ENCODE measurements at places on chromosomes 5 and 9.
A peak's percentile ranks its signal among the peaks of the same experiment; 100 is the strongest.

- DNase-seq, result peak; percentile 70
Measured at GRCh38 chr5:76958991-76959767, 6.3 kb downstream of the CRHBP start.

DNA sequence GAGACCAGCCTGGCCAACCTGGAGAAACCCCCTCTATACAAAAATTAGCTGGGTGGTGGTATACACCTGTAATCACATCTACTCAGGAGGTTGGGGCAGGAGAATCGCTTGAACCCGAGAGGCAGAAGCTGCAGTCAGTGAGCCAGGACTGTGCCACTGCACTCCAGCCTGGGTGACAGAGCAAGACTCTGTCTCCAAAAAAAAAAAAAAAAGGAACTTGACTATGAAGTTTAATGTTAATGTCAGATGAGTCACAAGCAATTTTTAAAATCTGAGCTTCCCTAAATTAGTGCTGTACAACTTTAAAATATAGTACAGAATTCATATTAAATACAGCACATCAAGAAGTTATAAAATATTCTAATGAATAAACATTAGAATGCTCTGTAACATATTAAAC, 1.5 kb downstream of the MEIKIN start:
- no peak for DNase-seq

DNA sequence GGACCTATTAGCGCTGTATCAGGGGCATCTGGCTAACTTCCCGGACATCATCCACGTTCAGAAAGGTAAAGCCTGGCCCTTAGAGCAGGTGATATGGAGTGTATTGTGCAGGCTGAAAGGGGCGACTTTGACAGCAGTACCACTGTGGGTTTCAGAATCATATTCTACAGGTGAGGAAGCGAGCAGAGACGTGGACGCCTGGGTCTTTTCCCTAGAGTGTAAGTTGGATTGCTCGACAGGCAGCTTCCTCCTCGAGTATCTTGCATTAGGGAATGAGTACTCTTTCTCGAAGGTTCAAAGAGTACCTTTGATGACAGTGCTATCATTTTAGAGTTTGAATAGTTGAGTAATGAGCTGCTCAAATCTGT, 1.9 kb downstream of the SNX18 start:
- DNase-seq, result no peak

- DNase-seq, result peak; percentile 56
Measured at GRCh38 chr5:171342362-171343111, 33.5 kb downstream of the TLX3 start.

DNA sequence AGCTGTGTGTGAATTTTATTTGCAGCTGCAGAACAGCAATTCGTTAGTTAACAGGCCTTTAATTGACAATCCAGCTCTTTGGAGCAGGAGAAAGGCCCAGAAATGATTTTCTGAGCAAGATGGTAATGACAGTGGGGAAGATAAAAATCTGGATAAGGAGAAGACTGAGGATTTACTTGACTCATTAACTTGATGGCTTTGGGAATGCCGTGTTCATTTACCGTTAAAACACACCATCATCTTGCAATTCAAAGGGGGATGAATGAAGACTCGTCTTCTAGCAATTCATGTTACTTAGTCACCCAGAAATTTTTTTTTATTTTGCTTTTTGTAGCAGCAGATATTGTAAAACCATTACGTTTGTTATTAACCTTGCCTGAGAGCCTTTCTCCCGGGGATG, 52.0 kb downstream of the PTTG1 start:
- no peak for DNase-seq

GRCh38 chr5:133343196-133343595, 269.1 kb downstream of the FSTL4 start:
- no peak for DNase-seq

GRCh38 chr5:127519527-127519926, 2.1 kb downstream of the PRRC1 start:
- no peak for DNase-seq

DNA sequence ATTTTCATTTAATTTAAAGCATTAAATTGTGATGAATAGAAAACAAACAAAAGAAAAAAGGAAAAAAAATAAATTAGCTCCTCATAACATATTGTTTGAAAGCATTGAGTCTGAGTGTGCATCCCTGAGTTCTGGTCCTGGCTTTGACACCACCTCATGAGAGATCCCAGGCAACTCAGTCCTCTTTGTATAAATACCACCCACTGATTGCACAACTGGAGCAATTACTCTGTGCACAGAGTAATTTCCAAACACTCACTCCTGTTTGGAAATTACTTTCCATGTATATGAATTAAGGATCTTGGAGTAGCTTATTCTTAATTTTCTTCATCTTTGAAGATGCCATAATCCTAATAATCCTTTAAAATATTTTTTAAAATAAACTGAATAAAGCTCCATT, 59.4 kb upstream of the C5orf46 start:
- no peak for DNase-seq

DNA sequence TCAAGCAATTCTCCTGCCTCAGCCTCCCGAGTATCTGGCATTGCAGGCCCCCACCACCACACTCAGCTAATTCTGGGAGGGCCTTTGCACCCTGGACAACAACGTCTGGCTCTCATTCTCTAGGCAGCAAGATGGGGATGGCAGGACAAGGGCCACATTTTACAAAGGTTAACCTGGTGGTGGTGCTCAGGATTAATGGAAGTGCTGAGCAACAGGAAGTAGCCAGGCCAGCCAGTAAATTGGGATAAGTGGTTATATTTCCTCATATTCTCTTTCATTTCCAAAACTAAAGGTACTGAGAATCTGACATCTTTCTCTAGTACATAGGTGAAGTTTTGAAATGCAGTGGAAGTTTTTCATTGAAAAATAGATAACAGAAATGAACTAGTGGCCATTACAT, 24.7 kb upstream of the ASPN start:
- DNase-seq, result no peak

GRCh38 chr9:33265211-33265865, 489 bp downstream of the CHMP5 start:
- no peak for DNase-seq

DNA sequence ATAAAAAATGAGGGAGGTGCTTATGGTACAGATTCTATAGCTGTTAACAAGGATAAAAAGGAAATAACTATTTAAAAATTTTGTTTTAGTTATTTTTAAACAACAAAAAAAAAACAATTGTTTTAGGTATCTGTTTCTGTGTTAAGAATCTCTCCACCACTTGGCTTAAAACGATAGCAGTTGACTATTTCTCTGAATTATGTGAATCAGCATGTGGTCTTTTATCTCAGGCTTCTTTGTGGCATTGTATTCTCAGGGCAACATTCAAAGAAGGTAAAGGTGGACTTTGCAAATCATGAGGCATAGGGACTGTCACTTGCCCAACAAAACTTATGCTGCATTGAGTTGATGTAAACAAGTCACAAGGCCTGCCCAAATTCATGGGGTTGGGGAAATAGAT, 55.2 kb downstream of the ERBIN start:
- DNase-seq, result no peak

GRCh38 chr5:58235299-58235698, 224.6 kb downstream of the PLK2 start:
- peak; percentile 52 for DNase-seq

- peak; percentile 16 for DNase-seq
Measured at GRCh38 chr9:89719202-89719601, 114.4 kb downstream of the GADD45G start.

DNA sequence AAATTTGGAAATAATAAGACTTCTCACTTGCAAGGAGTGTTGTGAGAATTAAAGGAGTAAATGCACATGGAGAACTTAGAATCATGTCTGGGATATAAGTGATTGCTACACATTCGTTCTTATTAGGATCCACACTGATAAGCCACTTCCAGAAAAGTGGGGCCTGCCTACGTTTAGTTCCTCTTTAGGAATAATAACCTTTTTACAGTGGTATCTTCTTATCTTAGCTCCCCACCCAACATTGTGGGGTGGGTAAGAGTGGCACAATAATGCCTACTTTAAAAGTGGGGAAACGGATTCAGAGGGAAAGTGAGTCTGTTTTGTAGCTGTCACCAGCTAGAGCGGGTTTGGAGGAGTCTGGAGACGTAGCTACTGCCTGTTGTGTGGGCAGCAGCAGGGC, 16.0 kb downstream of the DOCK2 start:
- DNase-seq, result no peak

DNA sequence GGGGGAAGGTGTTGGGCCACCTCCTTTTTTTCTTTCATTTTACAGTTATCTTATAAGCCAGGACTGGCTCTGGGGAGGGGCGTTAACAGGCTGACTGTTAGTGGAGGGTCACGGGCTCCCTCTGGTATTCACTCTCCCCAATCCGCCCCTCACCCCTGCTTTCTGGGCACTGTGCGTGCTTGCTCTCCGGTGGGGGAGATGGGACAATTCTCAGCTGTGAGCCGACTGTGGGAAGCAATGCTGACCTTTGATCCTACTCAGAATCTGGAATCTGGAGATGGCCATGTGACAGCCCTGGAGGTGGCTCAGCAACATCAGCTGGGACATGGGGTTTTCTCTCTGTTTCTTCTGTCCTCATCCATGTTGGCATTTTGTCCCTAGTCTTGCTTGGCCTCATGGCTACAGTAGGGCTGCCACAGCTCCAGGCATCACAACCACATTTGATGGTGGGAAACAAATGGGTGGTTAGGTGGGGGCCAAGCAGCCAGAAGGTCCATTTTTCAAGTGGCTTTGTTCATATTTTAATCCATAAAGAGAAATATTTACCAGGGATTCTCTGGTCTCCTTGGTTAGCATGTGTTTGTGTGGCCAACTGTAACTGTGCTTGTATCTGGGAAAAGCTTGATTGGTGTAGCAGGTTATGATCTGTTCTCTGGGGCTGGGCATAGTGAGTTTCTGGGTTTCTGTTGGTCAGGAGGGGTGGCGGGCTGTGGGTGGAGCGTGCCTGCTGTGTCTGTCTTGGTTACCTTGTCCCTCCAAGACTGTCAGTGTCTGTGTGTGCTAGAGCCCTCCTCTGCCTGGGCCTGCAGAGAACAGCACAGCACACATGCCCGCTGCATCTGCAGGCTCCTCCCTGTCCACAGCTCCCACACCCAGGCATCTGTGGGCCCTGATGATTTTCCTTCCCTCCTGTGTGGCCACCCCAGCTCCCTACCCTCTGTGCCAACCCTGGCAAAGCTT, 12.4 kb downstream of the WNK2 start:
- no peak for DNase-seq

DNA sequence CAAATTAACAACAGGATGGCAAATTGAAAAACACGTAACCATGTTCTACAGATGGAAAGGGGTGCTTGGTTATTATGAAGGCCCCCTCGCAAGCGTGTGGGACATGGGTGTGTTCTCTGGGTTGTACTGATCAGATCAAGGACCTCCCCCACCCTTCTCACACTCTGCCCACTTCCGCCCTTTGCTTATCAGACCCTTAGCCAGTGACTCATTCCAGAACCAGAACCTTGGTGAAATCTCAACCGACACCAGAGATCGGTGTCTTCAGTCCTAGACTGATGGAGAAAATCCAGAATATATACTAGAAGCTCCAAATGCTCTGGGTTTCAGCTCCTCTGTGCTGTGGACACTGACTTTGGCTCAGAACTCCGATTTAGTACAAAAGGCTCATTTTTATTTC, 64.9 kb downstream of the PTTG1 start:
- no peak for DNase-seq

DNA sequence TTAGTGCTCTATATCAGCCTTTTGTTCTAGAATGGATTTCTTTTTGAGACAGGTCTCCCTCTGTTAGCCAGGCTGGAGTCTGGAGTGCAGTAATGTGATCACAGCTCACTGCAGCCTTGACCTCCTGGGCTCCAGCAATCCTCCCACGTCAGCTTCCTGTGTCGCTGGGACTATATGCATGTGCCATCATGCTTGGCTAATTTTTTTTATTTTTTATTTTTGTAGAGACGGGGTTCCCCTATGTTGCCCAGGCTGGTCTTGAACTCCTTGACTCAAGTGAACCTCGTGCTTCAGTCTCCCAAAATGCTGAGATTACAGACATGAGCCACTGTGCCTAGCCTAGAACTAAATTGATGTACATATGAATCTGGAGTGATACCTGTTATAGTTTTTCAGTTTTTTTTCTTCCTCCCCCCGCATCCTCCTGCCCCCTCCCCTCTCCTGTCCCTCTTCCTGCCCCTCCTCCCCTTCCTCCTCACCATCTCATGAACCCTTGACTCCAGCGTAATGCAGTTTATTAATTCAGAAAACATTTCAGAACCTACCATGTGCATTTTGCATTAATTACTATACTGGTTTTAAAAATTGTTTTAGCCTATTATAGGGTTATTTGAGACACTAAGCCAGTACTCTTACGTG, 37.4 kb upstream of the TNFAIP8 start:
- DNase-seq, result no peak

GRCh38 chr9:37293664-37294524, 128.6 kb upstream of the GRHPR start:
- DNase-seq, result peak; percentile 26

GRCh38 chr5:35773967-35774366, 82.7 kb upstream of the IL7R start:
- DNase-seq, result peak; percentile 69

DNA sequence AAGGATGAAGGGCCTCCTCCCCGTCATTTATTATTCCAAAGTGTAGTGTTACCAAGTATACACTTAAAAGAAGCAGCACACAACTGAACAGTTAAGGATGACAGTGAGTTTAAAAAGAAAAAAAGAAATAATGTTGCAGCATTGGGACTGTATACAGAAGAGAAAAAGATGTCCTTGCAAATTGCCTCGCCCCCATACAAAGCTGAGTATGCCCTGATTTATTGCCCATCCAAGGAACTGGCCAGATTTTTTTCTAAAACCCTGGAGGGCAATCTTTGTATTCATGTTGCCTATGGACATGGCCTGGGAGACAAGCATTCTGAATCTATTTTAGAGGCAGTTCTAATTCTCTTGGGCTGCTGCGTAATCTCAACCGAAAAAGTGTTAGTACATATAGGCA, 182.7 kb upstream of the NR4A3 start:
- DNase-seq, result no peak

GRCh38 chr9:114287763-114288192, 35.1 kb upstream of the ORM1 start:
- DNase-seq, result no peak

DNA sequence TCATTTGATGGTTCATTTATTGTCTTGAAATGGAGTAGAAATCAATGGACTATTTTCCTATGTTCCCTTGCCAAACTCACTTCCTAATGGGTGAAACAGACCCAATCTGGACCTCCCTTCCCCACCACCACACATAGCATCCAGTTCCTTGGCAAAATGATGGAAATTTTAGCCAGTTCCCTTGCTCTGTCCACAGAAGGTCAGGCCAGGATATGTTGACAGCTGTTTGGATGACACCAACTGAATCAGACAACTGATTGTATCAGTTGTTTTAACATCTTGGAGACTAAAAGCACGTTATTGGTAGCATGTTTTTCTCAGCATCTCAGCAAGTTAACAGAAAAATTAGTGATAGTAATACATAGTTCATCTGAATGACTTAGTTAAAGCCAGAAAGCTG, 534.8 kb downstream of the PSAT1 start:
- no peak for DNase-seq

GRCh38 chr9:107906074-107906473, 416.5 kb upstream of the KLF4 start:
- DNase-seq, result no peak

DNA sequence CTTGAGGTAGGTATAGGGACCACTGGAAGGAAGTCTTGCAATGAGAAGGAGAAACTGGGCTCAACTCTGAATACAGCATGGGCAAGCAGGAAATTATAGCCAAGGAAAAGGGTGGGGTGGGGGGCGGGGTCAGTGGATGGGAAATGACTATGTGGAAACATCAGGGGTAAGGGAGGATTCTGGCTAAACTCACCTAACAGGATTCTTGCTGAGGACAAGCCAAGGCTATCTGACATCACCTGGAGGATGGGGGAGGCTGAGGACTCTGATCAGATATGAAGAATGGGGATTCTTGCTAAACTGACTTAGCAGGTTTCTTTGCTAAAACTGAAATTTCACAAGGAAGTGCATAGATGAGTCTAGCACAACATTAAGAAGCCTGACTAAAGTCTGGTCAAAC, 40.8 kb downstream of the CTSL start:
- DNase-seq, result no peak
